GM18507 (cell line): ENCODE measurements at places on chromosomes 12 and 14.

- no peak for DNase-seq
Observed at GRCh38 chr12:125412506-125412905, 347.3 kb downstream of the AACS start.

DNA sequence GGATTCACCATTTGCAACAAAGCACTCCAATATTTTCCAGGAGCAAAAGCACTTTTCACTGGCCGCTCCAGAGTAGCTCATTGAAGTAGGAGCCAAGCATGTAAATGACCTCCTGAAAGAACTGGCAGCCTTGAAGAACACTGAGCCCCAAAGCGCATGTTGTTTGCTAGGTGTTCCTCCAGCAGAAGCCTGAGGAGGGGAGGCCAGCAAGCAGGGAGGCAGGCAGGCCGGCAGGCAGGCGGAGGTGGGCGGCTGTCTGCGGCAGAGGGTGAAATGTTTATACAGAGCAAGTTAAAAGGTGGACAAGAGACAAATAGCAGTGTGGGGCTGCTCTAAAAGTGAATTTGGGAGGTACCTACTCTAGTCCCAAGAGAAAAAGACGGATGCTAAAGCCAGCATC lies 439.4 kb downstream of the CCDC91 start:
- no peak for DNase-seq

GRCh38 chr12:66188584-66189485 lies at the start of gene IRAK3:
IRAK3 (plus strand) TSS chr12:66189214; CDS start chr12:66189300, 86 bp downstream.
- DNase-seq, result peak; percentile 22

DNA sequence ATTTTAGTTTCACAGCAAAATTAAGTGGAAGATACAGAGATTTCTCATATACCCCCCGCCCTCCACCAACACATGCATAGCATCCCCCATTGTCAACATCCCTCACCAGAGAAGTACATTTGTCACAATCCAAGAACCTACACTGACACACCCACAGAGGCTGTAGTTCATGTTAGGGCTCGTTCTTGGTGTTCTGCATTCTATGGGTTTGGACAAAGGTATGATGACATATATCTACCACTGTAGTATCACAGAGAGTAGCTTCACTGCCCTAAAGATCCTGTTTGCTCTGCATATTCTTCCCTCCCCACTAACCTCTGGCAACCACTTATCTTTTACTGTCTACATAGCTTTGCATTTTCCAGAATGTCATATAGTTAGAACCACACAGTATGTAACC lies 444.6 kb upstream of the DCN start:
- DNase-seq, result no peak

DNA sequence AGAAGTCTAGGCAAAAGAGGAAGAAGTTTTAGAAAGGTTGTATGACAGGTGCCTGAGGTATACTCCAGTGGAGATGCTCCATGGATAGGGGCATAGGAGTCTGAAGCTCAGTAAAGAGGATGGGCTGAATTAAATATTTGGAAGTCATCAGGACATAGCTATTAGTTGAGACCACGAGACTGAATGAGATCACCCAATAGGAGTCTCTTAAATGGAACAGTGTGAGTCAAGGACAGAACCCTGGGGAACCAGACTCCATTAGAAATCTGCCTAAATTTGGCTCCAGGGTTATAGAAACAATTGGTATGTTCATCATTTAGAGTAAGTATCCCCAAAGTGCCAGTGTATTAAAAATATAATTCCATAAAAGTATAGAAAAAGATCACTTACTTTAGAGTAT lies 172.6 kb downstream of the PRKCH start:
- DNase-seq, result no peak

DNA sequence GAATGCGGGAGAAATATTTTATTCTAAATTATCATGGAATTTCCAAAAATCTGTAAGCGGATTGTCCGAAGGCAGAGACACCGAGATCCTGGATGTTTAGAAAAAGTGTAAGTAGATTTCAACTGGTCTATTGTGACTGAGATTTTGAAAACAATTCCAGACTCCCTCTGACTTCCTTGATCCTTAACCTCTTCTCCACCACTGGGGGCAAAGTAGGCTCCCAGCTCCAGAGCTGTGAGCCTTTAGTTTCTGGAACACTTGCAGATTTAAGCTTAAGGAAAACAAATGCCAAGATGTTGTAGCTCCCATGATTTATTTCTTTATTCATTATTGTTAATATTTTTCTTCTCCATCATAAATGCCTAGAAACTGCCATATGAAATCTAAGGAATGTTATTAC lies 1320.5 kb upstream of the SEL1L start:
- DNase-seq, result no peak
